ENCODE measurements at places on chromosomes 12 and 14. TPM values are rescaled to one million over a fixed set of nuclear protein-coding genes. Genes with fewer than 3 reads are reported as not detected.

The PTPN6 gene
- 99.9 TPM for total RNA-seq

The FSCB gene
- under 0.01 TPM for total RNA-seq

The ZFC3H1 gene
- 132 TPM for total RNA-seq

The YEATS4 gene
- 32.3 TPM for total RNA-seq

The CLEC7A gene
- 177 TPM for total RNA-seq

The CISTR gene
- total RNA-seq = not detected

The CCNT1 gene
- total RNA-seq = 120 TPM

The CEBPE gene
- total RNA-seq = 0.21 TPM

The CPNE6 gene
- not detected for total RNA-seq

The NKX2-1 gene
- not detected for total RNA-seq

The TSPAN19 gene
- not detected for total RNA-seq

The ERBB3 gene
- 1.4 TPM for total RNA-seq

The FOXA1 gene
- total RNA-seq = 0.42 TPM

The RASSF9 gene
- not detected for total RNA-seq

The SMAGP gene
- 3.0 TPM for total RNA-seq

The KCNH5 gene
- total RNA-seq = not detected

The RDH12 gene
- not detected for total RNA-seq

The TAS2R14 gene
- total RNA-seq = 1.2 TPM

The CCDC197 gene
- total RNA-seq = not detected

The KRT3 gene
- total RNA-seq = not detected

The MUCL1 gene
- not detected for total RNA-seq

The BHLHE41 gene
- 0.10 TPM for total RNA-seq

The PRPH gene
- total RNA-seq = not detected

The GPX2 gene
- not detected for total RNA-seq

The TAS2R20 gene
- 2.6 TPM for total RNA-seq

The LUM gene
- 0.10 TPM for total RNA-seq

Measured in mononuclear cell (primary cell).